Suprapubic skin (tissue), 4 donors: ENCODE measurements at places on chromosomes 5 and 9. TPM values are rescaled to one million over a fixed set of nuclear protein-coding genes. Genes with fewer than 3 reads are reported as not detected.

GRCh38 chr5:1075555-1075881 lies 36.3 kb downstream of the SLC12A7 start:
- no peak for DNase-seq

GRCh38 chr5:151555760-151556576 lies 35.2 kb downstream of the FAT2 start:
- no peak for DNase-seq

TSSK1B gene
- total RNA-seq, result not detected

KLF9 gene
- 90.0 TPM for total RNA-seq

PFN3 gene
- not detected for total RNA-seq
